Neural crest cell (in vitro differentiated cells): ENCODE measurements at places on chromosomes 6 and 20. TPM values are rescaled to one million over a fixed set of nuclear protein-coding genes. Genes with fewer than 3 reads are reported as not detected.
A peak's percentile ranks its signal among the peaks of the same experiment; 100 is the strongest.

GRCh38 chr6:8063761-8064637, at the start of gene BLOC1S5:
TSS of gene BLOC1S5 (minus strand) at chr6:8064389. CDS start at chr6:8064376, 13 bp downstream.
- peak; percentile 98 for DNase-seq

GRCh38 chr6:152160346-152160745, 352.9 kb downstream of the ESR1 start:
- DNase-seq: no peak

DNA sequence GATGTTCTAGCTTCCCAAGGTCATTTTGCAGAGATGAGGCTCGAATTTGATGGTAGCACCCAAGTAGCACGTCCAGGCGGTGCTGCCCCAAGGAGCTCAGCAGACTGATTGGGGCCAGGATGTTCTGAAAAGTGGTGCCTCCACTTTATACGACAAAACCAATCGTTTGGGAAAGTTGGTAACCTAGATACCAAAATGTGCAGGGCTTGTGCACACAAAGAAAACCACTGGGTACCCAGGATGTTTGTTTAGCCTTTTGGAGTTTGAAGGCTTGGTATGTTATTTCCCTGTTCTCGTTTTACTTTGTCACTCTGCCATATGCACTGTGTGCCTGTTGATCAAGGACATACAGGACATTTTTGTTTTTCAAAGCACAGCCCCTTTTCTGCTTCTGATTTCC, 40.7 kb upstream of the PBOV1 start:
- no peak for DNase-seq

GRCh38 chr20:18748987-18749386, 64.6 kb upstream of the SCP2D1 start:
- DNase-seq: no peak

DNA sequence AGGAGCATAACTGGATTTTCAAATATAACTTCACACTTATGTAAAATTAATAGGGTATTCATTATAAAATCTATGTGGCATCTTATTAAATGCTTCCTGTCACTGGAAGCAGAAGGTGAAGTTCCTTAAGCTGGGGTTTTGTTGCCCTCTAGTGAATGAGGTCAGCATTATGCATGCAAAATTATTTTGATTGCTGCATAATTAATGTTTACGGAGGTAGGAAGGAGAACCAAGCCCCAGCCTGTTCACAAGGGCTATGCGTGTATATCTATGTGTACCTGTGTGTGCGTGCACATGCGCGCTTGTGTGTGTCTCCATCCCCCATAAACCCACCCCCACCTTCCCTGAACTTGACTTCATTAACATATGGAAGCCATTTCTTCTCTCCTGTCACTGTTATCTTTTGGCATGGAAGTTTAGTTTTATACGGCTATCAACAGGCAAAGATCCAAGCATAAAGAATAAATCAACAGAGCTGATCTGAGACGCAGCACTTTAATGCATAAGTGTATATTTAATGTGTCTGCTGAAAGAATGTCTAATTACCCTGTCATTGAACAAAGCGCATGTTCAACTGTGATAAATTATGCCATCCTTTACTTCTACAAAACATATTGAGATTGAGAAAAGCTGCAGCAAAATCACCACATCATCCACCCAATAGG, 90.2 kb upstream of the CDH4 start:
- DNase-seq: no peak

- no peak for DNase-seq
These were observed 688.2 kb downstream of the QKI start for GRCh38 chr6:164102693-164103092.

DNA sequence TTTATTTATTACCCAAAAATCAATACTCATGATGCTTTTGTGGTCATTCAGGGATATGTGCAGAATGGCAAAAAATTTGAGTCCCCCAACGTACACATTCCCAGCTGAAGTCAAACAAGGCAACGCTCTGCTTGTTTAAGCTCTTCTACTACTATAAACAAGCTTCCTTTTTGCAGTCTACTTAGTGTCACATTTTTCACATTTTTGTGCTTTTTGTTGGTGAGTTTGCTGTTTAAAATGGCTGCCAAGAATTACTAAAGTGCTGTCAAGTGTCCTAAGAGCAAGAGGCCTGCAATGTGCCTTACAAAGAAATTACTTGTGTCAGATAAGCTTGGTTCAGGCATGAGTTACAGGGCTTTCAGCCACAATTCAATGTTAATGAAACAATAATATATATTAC, 2.1 kb downstream of the WFDC8 start:
- no peak for DNase-seq

DNA sequence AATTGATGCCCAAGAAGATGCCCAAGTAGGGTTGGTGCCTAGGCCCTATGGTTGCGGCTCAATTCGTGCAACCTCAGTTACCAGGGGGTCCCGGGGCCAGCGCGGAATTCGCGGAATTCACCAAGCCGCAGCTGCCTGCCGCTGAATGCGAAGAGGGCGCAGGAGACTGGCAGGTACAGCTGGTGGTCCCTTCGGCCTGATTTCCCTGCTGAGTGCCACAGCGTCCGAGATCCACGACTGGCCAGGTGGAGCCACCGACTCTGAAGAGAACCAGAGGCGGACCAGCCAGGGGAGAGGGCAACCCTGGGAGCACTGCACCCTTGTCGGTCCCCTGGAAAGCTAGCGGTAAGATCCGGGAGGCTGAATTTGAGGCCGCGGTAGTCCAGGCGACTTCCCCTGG, 6.8 kb upstream of the TFAP2D start:
- DNase-seq: no peak

GRCh38 chr6:33203443-33204164, 851 bp upstream of the HSD17B8 start:
- no peak for DNase-seq

DNA sequence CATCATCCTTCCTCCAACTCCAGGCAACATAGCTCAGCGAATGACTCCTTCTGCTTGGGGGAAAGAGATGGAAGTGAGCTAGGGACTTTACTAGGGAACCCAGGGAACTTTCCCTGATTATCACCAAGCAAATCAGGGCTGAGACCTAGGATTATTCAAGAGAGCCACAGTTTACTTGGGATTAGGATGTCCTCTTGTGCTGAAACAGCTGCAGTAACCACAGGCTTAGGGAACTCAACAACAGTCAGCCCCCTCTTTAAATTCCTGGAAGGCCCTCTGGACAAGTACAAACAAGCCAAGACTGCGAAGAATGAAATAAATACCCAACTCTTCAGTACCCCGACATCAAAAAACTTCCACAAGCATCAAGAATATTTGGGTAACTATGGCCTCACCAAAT, 700.9 kb downstream of the COL12A1 start:
- no peak for DNase-seq

DNA sequence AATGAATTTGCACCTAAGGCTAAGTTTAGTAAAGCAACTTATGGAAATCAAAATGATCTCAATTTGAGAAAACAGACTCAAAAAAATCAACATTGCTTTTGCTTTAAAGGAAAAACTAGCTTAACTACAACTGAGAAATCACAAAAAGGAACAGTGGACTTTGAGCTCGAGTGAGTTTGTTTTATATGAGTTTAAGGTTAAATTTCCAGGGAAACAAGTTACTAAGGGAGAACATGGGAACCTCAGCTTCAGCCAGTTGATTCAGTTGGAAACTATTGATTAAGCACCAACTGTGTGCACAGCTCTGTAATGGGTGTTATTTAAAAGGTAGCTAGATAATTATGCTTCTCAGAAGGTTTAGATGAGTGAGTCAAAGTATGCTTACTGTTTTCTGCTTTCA, 85.7 kb downstream of the TBC1D7 start:
- no peak for DNase-seq

- DNase-seq: no peak
These were observed 256.3 kb downstream of the ERMARD start for GRCh38 chr6:170007468-170008293.

GRCh38 chr6:53492860-53493634, 51.9 kb downstream of the GCLC start:
- DNase-seq: no peak

DNA sequence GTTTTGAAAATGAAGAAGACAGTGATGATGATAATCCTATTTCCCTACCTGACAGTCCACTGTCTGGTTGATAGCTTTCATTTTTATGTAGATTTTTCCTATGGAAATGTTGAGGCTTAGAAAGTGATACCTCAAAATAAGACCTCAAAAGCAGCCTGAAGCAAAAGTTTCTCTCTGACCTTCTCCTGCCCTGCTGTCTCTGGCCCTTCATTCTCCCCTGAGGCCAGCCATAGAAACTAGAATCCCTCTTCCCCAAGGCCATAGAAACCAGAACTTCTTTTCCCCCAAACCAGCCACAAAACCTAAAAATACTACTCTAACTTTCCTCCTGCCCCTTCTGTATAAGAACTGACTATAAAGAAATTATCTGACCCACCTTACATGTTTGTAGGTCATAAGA, 52.6 kb upstream of the GCM1 start:
- DNase-seq: no peak

DNA sequence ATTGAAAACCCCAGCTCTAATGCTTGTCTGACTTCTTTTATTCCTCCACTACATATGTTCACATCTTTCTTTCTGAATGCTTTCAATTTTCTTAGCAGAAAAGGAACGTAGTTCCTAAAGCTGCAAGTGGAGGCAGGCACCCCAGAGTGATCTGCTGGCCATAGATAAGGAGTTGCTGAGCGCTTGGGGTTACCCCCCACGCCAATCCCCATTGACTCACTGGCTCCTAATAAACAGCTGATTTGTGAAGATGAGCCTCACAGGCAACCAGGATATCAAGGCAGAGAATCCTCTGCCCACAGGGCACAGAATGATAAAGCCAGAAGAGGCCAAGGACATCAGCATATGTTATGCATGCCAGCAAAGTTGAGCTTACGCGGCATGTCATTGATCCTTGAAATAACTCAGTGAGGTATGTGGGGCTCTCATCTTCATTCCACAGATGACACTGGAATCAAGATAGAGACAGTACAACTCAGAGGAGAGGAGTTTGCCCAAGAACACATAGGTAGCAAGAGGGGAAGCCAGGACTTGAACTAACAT, 129.1 kb upstream of the PTPRT start:
- DNase-seq: no peak

DNA sequence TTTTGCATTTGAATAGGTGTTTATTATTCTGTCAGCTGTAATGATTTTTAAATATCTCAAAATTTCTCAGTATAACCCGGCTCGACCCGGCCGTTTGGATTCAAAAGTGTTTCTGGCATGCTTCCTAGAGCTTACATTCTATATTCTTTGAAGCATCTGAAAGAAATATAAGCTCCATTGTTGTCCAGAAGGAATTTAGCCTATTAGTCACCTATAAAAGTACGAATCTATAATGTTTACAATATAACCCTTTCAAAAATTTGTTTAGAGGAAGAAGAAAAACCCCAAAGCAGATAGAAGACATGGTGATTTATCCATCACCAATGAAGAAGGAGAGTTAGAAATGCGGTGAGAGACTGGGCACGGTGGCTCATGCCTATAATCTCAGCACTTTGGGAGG, 22.3 kb upstream of the HECA start:
- no peak for DNase-seq

DNA sequence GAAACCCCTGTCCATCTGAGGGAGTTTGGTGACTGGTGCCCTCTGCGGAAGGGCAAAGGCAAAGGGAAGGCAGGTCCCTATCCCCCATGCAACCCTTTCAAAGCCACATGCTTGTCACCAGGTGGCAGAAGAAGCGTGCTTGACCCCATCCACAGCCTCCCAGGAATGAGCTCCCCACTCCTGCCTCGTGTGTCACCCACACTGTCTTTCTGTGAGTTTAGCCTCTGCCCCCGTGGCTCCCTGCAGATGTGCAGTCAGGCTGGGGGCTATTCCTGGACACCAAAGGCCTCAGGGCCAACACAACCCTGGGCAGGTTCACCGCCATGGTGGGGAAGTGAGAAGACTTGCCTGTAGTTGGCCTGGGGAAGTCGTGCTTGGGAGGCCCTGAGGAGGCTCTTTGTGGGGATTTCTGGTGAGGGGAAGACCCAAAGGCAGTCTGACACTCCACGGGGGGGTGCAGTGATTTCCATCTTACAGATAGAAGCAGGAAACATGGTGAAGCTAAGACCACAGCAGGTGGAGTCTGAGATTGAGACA, 16.6 kb upstream of the PCMTD2 start:
- DNase-seq: no peak

DNA sequence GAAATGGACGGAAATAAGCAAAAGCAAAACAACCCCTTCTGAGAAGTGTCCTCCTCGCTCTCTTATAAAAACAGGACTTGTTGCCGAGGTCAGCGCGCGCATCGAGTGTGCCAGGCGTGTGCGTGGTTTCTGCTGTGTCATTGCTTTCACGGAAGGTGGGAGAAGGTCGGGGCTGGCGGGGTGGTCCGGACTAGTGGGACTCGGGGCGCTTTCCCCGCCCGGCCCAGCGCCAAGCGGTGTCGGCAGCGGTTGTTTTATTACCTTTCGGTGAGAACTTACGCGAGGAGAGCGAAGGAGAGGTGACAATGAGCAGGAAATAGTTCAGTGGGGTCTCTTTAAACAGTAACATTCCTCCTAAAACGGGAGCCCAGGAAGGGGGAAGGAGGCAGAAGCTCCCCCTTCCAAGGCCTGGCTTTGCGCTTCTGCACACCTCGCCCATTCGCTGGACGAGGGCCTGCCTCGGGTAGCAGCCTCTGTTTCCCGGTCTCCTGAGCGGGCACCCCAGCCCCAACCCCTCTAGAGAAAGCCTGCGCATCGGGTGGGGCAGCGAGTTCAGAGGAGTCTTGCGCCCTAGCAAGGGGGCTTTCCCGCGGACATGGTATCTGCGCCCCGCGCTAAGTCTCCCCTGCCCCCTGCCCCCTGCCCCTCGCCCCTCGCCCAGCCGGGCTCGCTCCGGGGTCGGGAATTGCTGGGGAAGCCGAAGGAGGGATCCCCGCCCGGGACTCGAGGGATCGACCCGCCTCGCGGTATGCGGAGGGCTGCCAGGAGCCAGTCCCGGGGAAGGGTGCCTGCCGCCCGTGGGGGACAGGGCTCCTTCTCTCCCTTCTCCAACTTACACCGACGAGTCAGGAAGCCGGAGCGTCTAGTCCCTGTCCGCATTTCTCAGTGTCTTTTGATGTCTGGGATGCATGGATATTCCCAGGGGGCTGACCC, 1.2 kb upstream of the TBXT start:
- no peak for DNase-seq

- no peak for DNase-seq
These were observed 172.1 kb upstream of the RUNX2 start for GRCh38 chr6:45156075-45156474.

DNA sequence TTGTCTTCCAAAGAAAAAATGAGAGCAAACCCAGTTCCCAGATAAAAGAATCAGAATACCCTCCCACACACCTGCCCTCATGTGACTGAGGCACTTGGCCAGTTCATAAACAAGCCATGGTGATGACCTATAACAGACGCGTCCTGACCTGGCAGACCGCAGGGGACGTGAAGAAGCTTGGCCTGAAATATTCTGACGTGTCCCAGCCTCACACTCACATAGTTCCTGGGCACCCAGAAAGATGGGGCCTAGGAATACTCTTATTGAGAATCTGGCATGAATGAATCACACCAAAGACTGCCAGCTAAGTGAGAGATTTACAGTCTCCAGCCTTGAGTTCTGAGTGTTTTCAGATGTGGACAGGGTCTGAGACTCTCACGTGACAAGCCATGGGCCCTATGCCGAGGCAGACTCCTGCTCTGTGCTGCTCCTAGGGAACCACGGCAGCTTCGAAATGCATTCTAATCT, 17.2 kb upstream of the MAP3K4 start:
- DNase-seq: no peak

CLVS2 gene
- 1.2 and 1.3 TPM in 2 replicates for total RNA-seq

ALDH5A1 gene
- 12.9 and 14.4 TPM in 2 replicates for total RNA-seq

TUBB1 gene
- total RNA-seq: not detected in 2 replicates

PROKR2 gene
- not detected in 2 replicates for total RNA-seq

PCMT1 gene
- 65.5 and 67.4 TPM in 2 replicates for total RNA-seq

GABRR1 gene
- 0.12 TPM in 1 of 2 replicates, not detected in the other for total RNA-seq

PACSIN1 gene
- 0.30 and 0.44 TPM in 2 replicates for total RNA-seq

CLPSL1 gene
- total RNA-seq: not detected in 2 replicates
